Nucleus accumbens (tissue), 56 donors: ENCODE measurements at places on chromosomes 1 and 21.
A peak's percentile ranks its signal among the peaks of the same experiment; 100 is the strongest.

- DNase-seq: no peak
These were observed 21.5 kb downstream of the FOXD2 start for GRCh38 chr1:47459253-47459788.

DNA sequence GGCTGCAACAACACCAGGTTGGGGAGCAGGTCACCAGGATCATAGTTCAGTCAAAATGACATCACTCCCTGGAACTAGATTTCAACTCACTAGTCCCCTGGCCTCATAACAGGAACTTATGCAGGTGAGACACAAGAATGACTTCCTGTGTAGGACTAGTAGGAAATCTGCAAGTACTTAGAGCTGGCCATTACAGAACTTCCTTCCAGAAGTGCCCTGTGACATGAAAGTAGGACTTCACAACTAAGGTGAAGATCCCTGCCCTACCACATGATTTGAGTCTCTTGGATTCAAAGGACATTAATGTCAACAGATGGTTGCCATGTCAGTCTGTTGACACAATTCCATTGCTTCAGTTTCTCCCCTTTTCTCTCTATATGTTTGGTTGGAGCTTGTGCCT is 223.1 kb downstream of the RPS6KC1 start:
- no peak for DNase-seq

DNA sequence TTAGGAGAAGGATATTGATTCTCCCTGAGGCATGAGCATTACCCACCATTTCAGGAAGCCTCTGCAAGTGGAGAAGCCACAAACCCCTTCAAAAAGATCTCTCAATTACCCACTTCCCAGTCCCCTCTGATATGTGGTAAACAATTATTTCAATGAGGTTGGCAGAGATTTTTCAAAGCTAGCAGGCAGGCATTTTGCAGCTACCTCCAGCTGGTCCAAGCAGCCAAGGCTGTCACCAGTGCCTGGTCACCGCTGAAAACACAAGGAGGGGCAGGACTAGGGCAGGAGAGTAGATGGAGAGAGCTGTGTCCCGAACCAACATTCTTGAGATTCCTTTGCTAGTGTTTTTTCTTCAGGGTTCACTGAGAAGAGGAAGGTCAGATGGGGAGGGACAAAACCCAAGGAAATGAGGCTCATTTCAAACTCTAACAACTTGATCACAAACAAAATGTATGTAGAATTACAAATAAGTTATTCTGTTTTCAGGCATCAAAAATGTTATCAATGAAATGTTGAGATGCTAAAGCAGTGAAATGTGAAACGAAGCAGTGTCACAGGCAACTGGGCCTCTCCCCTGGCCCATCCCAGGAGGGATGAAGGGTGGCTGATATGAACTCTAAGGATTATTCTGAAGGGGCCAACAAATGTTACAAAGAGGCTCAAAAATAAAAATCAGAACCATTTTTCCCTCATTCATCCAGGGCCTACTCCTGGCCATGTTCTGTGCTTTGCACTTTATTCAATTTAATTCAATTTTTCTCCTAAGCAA is 22.3 kb downstream of the APP start:
- no peak for DNase-seq

DNA sequence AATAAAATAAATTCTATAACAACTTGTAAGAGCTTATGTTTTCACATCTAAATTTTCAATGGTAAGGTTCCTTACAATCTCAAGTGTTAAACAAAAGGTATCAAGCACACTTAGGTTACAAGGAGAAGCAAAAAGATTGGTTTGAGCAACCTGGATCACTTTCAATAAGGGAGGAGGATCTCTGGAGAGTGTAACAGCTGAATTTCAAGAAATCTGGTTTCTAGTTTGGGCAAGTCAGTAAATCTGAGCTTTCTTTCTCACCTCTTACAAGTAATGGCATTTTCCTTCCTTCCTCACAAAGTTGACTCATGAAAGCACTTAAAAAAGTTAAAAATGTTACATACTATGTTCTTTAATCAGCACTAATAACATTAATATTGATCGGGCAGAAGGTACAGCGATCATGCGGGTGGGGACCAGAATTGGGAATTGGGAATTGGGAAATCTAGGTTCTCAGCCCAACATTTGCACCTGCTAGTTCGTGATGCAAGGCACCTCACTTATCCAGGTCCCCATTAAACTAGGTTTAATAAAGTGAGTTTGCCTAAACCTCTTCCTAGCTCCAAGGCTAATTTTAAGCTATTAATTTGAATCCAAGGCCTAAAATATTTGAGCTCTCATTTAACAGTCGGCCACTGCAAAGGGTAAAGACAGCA is 3.1 kb downstream of the NUCKS1 start:
- DNase-seq: no peak

- DNase-seq: no peak
These were observed 195.9 kb downstream of the CYYR1 start for GRCh38 chr21:26377111-26377694.

DNA sequence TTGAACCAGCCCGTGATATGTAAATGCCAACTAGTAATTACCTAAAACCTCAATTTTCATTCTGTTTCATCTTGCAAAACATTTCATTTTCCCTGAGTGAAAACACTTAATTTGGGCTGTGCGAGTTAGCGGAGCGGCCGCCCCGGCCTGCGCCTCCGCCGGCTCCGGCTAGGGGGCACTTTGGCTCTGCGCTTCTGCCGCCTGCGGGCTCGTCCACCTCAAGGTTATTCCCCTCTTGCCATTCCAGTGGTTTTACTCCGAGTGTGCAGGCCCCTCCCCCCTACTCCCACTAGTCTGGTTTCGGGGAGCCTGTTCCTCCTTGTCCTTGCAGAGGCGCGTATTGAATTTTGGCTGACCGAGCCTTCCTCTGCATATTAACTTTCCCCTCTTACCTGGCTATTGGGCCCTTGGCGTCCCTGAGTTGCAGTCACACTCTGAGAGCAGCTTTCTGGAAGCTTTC is 55.6 kb downstream of the PEX14 start:
- DNase-seq: peak; percentile 13

- DNase-seq: no peak
These were observed 276.9 kb downstream of the VAV3 start for GRCh38 chr1:107687849-107688753.

- no peak for DNase-seq
These were observed 6.9 kb downstream of the ACKR1 start for GRCh38 chr1:159211331-159212136.

DNA sequence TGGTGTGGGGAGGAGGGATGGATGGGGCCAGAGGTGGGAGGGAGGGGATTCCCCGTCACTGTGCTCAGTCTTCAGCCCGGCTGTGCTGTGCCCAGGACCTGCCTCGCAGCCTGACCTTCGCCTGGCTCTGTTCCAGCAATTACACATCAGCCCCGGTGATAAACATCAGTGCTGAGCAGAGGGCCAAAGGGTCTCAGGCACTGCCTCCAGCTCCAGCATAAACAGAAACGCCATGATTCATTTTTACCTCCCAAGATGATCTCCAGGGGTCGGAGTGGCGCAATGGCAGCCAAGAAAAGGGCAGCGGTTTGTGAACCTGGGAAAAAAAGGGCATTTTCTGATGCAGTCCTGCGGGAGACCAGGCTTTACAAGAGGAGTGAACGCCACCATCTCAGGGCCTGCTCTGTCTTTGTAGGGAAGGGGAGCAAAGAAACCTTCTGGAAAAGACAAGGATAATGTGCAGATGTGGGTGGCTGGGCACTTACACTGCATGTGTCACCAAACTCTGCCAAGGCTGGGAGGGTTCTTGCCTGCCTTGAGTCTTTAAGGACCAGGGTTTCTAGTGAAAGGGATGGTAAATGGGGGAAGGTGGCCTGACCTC is 28.1 kb downstream of the SHISA4 start:
- no peak for DNase-seq

DNA sequence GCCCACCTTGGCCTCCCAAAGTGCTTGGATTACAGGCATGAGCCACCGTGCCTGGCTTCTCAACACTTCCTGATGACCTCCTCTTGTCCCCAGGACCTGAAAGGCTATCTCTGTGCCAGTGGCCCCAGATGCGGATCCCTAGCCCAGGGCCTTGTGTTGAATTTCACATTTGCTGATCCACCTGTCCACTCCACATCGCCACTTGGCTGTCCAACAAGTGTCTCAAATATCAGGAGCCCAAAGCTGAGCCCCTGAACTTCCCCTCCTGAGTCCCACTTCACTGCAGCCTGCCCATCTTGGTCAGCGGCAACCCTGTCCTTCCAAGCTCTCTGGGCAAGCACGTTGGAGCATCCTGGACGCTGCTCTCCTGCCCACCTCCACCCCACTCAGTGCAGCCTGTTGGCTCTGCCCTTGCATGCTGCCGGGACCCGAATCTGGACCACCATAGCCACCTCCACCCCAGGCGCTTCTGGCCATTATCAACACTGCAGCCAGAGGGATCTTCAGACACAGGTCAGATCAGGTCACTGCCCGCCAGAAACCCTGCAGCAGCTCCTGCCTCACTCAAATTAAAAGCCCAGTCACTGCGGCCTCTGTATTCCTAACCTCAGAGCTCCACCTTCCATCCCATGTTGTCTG is 352.5 kb upstream of the VAMP3 start:
- no peak for DNase-seq
